AG09309 (cell line): ENCODE measurements at places on chromosomes 16 and 17.
A peak's percentile ranks its signal among the peaks of the same experiment; 100 is the strongest.

DNA sequence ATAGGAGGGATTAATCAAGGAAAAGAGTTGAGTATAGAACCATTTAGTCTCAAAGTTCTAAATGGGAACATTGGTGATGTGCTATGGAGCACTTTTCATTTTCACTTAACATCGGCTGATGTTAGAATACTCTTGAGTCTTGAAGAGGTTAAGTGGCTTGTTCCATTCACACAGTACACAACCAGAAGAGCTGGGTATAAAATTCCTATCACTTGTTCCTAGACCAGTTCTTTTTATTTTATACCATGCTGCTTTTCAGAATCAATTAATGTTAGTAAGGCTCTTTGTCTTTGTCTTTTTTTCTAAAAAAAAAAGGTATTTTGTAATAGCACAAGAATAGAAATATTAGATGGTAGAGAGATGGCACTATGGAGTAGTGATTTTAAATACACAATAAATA is 1.7 kb upstream of the KRTAP1-1 start:
- DNase-seq: no peak

GRCh38 chr17:74757931-74758847 is 9.8 kb downstream of the NHERF1 start:
- DNase-seq: no peak

DNA sequence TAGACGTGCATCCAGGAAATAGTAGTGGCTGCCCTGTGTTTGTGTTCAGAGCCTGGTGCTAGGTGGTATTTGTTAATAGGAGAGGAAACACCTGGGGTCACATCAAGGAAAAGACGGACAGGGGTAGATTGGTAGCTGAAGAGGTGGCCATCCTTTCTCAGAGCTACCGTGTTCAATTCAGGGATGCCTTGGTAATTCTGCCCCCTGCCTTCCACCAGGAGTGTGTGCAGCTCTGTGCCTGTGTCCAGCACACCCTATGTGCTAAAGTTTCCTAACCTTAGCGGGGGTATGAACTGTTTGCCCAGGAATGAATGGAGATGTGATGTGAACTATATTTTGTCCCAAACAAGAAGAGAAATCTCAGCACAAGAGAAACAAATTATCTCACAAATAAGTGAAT is 174.1 kb upstream of the MPHOSPH6 start:
- no peak for DNase-seq

DNA sequence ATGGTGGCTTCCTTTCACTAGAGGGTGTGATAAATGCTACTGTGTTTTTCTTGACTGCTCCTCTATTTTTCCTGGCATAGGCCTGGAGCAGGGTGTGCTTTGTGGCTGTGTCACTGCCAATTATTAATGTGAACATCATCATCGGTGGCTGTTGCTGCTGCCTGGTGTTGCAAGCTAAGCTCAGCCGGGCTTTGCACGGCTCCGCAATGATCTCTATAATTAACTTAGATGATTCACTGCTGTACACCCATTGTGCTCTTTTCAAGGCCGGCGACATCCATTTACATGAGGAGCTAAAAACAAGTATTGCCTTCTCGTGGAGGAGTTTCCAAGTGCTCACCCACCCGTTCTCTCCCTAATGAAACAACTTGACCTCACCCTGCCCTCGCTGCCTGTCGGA is 160.1 kb upstream of the IRX3 start:
- DNase-seq: peak; percentile 83

DNA sequence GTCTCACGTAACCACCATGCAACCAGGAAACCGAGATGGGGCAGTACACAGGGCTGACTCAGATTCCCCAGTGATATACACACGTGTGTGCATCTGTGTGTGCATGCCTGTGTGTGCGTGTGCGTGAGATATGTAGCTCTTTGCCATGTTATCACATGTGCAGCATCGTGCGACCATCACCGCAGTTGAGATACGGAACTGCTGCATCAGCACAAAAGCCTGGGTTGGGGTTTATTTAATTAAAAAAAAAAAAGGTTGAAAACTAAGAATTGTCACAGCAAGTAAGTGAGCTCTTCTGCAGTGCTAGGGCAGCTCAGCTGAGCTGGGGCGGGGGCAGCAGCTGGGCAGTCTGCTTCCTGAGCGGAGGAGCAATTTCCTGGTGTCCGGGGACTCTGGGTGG is 152.5 kb downstream of the RBFOX3 start:
- DNase-seq: no peak

DNA sequence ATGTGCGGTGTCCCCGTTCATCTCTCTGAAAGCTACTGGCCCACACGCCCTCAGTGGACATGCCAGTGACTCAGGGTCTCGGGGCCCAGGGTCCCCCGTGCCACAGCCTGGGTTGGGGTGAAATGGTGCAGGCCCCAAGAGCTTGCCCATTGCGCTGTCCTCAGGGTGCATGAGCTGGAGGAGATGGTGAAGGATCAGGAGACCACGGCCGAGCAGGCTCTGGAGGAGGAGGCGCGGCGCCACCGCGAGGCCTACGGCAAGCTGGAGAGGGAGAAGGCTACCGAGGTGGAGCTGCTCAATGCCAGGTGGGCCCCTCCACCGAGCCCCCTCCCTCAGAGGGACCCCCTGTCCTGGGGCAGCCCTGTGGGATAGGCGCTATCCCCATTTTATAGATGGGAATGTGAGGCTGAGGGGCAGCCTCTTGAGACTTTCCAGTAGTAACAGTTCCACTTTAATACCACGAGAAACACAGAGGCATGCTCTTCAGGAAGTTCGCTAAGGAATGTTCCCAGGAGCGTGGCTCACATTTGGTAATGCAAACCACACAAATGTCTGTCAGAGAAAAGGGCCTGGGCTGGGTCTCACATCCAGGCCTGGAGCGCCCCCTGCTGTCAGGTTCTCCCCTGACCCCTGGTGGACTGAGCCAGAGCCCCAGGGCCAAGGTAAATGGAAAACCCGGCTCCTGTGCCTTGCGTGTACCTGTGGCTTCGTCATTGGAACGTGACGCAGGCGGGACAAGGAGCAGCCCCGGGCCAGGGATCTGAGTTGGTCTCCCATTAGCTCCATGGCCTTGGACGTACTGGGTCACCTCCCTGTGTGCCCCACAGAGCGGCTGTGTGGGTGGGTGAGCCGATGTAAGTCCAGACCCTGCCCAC is 133.7 kb downstream of the RAB11FIP4 start:
- DNase-seq: peak; percentile 82

- DNase-seq: no peak
Measured at GRCh38 chr17:7289256-7290032, 5.0 kb downstream of the YBX2 start.

DNA sequence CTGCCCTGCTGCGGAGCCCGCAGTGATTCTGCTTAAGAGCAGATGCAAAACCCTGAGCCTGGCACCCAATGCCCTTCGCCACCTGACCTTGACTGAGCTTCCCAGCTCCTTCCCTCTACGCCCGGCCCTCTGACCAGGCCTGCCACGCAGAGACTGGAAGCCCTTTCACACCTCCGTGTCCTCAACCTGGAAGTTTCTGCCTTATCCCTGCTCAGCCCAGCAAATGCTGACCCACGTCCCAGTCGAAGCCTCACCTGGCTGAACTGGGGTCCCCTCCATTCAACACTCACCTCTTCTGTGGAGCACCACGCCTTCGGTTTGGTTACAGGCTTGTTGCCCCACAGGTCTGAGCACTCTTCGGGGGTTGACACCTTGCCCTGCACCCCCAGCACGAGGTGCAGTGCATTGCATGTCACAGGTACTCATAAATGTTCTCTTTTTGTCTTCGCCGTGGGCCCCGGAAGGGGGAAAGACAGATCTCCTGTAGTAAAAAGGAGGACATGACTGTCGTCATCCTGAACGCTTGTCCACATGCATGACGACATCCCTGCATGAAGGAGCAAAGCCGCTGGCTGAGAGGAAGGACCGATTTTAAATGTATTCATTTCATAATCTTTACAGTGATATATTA is 153.6 kb upstream of the TNRC6C start:
- no peak for DNase-seq

GRCh38 chr17:57257895-57258851 is 1.9 kb downstream of the MSI2 start:
- DNase-seq: no peak

- DNase-seq: no peak
Measured at GRCh38 chr16:66516509-66516807, 33.5 kb downstream of the TK2 start.

DNA sequence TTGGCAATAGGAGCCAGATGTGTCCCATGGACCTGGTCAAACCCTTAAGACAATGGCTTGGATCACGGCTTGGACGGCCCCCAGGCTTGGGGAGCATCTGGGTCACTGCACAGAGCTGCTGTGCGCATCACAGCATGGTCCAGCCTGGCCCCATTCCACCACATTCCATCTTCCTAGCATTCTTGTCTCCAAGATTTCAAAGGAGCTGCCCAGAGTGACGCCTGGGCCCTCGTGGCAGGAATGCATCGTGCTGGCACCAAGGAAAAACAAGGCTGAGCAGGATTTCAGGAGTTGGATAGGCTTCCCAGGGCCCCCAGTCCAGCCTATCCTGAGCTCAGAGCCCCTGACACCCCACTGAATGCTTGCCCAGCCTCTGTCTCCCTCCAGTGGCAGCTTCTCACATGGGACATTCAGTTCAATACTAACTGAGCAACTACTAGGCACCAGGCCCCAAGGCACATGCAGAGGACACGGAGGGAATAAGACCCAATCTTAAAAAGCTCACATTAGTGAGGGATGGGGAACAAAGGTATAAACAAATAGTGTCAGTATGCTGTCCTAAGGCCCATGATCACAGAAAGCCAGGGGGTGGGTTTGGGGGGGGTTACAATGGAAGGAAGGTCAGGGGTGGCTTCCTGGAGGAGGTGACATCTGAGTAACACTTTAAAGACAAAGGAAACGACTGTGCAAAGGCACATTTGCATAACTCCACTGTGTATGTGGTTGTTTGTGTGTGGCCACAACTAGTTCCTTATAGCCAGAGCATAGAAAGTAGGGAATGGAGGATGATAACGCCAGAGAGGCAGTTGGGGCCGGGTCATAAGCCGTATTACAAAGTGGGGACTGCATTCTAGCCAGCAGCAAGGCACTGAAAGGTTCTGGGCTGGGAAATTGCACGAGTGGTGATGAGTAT is 34.1 kb downstream of the TK2 start:
- DNase-seq: no peak

- no peak for DNase-seq
Measured at GRCh38 chr17:27430383-27430840, 25.8 kb upstream of the KSR1 start.

DNA sequence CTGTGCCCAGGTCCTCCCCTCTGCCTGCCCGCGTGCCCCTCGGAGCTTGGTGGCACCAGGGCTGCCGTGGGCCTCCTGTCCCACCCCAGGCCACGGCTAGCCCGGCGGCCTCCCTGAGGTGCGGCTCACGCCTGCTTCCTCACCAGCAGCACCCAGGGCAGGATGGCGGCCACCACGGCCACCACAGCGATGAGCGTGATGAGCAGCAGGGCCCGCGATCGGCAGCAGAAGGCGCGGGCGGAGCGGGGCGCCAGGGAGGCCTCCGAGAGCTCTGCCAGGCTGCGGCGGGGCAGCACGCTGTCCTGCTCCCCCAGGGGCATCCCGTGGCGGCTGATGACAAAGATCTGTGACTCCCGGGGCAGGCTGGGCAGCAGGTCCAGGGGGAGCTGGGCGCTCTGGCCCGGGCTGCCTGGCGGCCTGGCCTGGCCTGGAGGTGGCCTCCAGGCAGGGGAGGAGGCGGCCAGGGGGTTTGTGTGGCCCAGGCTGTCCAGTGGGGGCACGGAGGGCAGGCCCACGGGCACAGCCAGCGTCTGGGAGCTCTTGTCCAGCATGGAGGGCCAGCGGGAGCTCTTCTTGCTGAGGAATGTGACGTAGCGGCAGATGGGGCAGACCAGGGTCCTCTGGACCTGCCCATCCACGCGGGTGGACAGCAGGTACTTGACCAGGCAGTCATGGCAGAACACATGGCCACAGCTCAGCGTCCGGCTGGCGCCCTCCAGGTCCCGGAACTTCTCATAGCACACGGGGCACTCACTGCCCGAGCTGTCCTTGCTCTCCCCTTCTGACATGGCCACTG is 4.8 kb downstream of the RNF222 start:
- no peak for DNase-seq

DNA sequence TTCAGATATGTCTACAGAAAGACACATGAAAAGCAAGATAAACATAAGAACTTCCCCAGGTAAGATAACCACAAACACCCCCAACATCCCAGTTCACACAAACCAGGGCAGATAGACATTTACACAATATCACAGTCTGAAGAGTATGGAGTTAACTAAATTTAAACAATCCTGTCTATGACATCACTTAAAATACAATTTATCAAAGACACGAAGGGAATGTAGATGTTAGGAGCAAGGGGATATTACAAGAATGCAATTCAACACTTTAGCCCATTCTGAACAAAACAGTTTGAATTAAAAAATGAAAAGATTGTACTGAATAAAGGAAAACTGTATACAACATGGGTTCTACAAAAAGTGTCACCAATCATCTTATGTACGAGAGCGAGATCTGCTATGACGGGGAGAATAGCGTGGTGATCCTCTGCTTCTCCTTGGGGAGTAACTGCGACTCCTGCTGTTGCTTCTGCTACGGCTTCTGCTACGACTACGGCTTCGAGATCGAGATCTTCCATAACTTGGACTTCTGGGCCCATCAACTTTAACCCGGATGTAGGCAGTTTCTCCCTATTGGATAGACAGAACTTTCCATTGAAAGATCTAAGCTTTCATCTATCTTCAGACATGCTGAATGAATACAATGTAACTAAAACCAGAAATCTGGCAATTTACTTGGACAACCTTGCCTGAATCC is 1.9 kb downstream of the SRSF1 start:
- DNase-seq: no peak

- no peak for DNase-seq
Measured at GRCh38 chr17:29844339-29845048, 85.5 kb downstream of the SSH2 start.

DNA sequence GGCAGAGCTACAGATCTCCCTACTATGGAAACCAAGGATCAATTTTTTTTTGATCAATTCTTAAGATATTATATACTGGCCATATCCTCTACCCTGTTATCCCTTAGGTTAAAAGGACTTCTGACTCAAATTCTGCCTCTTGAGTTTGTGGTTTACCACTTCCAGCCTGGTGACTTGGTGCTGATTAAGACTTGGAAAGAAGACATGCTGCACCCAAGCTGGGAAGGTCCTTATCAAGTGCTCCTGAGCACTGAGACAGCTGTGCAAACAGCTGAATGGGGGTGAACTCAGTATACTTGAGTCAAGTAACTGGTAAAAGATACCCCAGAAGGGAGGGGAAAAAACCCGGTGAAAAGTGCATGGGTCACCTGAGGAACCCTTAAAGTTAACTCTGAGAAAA is 20.5 kb upstream of the SPACA3 start:
- peak; percentile 51 for DNase-seq

DNA sequence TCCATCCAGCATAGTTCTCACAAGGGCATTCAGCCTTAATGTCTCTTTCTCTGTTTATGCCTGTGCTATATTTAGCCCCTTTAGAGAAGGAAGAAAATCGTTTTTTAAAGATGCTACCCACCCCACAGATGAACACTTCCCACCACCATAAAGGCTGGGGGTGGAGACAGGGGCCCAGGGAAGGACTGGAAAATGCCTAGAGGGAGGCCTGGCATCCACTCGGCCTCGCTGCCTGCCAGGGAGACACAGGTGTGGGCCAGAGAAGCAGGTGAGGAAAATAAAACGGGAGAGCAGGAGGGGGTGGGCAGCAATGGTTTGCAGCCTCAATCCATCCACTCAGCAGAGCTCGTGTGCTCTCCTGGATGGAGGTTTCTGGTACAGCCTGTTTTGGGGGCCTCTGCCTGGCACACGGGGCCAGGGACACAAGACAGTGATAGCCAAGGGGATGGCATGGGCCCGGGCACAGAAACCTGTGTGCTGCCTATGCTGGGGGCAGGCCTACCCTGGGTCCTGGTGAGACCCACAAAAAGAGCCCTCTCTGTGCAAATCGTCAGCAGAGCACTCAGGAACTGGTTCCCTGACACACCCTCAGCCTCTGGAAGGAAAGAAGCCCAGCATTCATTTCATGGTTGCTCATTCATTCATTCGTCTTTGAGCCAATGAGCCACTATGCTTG is 121.4 kb downstream of the C16orf78 start:
- DNase-seq: no peak
